ENCODE measurements at places on chromosomes 12 and 14.

GRCh38 chr14:101739446-101740141, 21.9 kb upstream of the PPP2R5C start:
- DNase-seq: no peak

DNA sequence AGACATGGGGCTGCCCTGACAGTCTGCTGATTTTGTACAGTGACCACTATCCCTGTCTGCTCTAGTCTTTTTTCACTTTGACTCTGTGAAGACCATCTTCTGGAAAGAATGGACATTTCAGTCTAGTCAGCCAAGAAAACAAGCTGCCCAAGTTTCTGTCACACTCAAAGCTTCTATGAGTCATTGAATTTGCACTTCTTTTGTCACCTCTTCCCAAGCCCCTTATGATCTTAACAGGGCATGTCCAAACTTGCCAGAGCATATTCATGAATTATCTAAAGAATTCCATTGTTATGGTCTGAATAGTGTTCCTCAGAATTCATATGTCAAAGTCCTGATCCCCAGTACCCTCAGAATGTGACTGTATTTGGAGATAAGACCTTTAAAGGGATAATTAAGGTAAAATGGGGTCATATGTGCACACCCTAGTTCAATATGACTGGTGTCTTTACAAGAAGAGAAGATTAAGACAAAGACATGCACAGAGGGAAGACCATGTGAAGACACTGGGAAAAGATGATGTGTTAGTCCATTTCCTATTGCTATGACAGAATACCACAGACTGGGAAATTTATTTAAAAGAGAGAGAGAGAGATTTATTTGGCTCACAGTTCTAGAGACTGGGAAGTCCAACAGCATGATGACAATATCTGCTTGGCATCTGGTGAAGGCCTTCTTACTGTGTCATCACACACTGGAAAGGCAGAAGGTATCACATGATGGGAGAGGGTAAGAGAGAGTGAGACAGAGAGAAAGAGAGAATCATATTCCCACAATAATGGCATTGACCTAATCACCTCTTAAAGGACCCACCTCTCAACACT, 242.6 kb downstream of the BTG1 start:
- DNase-seq: peak; percentile 31

GRCh38 chr12:81360916-81361315, 283.0 kb downstream of the ACSS3 start:
- DNase-seq: no peak

DNA sequence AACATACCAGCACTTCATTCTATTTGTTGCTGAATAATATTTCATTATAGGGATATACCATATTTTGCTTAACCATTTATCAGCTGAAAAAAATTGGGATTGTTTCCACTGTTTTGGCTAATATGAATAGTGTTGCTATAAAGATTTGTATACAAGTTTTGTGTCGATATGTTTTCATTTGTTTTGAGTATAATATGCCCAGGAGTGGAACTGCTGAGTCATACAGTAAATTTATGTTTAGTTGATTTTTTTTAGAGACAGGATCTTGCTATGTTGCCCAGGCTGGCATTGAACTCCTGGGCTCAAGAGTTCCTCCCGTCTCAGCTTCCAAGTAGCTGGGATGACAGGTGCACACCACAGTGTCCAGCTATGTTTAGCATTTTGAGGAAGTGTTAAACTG, 131.5 kb upstream of the TMCC3 start:
- no peak for DNase-seq

DNA sequence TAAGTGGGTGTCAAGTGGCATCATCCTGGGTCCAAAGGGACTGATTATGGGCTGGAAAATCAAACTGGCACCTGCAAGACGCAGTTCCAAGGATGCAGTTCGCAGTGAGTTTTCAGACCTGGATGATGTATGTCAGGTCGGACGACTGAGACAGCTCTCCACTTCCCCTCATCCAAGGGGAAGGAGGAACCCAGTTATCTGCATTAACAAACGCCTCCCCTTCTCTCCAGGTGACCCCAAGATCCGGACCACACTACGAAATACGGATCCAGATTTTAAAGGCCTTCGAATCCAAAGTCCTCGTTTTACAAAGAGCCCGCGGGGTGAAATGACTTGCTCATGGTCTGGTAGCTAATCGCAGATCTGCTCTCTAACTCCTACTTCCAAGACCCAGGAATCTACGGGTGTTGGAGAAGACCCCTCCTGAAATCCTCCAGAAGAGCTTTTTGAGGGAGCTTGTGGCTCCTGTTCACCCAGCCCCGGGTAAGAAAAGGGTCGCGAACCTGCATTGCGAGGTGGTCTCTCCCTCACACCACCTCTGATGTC, 460 bp upstream of the SYNE2 start:
- peak; percentile 39 for DNase-seq

GRCh38 chr14:71728386-71728785, 203.8 kb upstream of the RGS6 start:
- no peak for DNase-seq

DNA sequence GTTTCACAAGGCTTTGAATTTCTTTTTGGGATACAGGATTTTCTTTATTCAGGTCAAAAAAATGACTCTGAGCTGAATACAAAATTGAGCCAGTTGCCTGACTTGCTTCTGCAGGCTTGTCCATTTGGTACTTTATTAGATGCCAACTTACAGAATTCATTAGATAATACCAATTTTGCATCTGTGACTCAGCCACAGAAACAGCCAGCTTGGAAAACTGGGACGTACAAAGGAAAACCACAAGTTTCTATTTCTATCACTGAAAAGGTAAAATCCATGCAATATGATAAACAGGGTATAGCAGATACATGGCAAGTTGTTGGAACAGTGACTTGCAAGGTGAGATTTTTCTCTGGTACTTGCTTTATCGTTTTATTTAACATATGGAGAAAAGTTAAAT, 5.8 kb downstream of the AP5M1 start:
- no peak for DNase-seq

- peak; percentile 38 for DNase-seq
These were observed 198.4 kb downstream of the PPM1H start for GRCh38 chr12:62736596-62736995.

DNA sequence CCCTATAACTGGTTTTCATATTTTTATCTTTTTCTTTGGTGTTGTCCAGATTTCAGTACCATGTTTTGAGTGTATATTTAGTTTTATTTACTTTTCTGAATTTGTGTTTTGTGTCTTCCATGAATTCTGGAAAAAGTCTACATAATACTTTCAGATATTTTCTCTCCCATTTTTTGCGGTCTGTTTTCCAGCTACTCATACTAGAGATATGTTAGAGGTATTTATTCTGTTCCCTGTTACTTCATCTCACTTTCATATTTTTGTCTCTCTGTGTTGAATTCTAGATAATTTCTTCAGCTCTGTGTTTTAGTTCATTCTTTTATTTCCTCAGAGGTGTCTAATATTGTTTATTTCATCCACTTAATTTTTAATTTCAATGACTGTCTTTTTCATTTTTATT, 74.2 kb downstream of the IFT81 start:
- peak; percentile 83 for DNase-seq

DNA sequence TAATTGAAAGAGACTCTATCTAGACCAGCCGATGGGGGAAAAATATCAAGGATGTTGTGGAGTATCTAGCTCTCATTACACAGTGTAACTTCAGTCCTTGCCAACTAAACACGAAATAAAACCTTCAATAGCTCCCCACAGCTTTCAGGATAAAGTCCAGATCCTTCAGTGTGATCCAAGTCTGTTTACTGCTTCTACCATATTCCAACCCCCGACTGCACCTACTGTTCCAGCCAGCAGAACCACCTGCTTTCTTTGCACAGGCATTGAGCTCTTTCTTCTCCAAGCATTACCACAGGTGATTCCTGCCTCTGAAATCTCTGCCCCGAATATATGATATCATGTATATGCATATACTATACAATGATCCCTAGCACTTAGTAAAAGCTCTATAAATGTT, 2.2 kb upstream of the LRRC23 start:
- no peak for DNase-seq

- DNase-seq: no peak
These were observed 5.3 kb downstream of the STYK1 start for GRCh38 chr12:10668526-10668925.

DNA sequence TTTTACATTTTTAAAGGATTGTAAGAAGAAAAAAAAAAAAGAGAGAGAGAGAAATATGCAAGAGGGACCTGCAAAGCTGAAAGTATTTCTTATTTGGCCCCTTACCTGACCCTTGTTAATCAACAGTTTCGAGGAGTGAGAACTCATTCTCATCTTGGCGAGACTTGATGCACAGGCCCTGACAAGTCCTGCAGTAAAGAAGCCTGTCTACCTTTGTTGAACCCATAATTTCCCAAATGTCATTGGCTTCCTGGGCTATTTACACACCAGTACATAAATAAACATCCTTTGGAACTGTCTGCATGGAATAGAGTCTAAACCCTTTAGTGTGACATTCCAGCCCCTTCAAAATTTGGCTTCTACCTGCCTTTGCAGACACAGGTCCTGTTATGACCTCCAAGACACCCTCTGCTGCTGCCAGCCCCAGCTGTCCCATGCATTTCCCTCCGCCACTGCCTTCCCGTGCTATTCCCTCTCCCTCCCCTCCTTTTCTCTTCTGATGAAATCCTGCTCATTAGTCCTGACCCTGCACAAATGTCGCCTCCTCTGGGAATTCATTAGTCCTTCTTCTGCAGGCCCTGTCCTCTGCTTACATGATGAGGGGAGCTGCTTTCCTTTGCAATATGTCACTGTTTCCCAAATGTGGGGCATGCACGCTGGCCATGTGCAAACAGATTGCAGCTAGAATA, 35.1 kb downstream of the MYL2 start:
- DNase-seq: no peak

DNA sequence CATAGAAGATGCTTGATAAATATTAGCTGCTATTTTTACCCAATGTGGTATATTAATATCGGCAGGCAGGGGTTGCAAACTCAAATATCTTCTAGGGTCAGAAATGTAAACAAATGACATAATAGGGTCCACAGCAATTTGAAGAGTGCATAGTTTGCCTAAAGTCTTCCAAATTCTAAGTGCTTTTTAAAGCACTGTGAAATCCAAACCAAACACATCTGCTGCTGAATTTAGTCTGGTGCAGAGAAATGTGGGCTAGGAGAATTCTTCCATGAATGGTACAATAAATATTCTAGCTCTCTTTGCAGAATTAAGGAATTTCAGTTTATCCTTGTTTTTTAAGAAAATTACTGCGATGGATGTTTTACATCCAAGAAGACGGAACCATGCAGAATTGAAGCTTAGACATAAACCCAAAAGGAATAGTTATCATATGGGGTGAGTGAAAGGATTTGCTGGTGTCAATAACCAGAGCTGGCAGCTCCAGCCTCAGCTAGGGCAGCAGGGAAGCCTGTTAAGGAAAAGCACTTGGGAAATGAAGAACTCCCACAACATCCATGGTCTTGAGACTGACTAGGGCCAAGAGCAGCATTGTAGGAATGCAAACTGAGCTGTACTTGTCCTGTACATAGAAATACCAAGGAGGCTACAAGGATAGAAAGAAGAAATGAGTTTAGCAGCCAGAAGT, 65.5 kb downstream of the PTPRR start:
- DNase-seq: no peak

- DNase-seq: no peak
These were observed 834.9 kb downstream of the SLC6A15 start for GRCh38 chr12:84077679-84078078.

- no peak for DNase-seq
These were observed 1.9 kb upstream of the PITPNM2 start for GRCh38 chr12:123152833-123153232.

- no peak for DNase-seq
These were observed 110.1 kb upstream of the LRIG3 start for GRCh38 chr12:59030415-59030814.

DNA sequence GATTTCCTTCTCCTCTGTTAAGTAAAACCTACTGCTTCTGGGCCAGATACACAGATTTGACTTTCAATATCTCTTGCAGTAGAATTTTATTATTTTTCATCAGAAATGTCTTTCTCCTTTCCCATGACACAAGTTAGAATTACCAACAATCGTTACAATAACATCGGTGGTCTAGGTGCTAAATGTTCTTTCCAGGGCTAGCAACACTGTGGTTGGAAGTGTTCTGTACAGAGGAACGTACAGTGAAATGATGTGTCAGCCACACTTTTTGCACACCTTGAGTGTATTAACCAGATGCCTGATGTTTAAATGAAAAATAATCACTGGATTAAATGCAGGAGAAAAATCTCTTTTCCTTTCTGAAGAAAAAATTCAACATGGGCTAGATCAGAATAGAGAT, 27.7 kb upstream of the KLRD1 start:
- DNase-seq: no peak

GRCh38 chr14:31510222-31510621, 22.4 kb upstream of the GPR33 start:
- DNase-seq: peak; percentile 10

GRCh38 chr12:131000000-131000486, 46.3 kb downstream of the ADGRD1 start:
- no peak for DNase-seq

GRCh38 chr14:66206554-66206953, 279.6 kb upstream of the CCDC196 start:
- peak; percentile 0 for DNase-seq

DNA sequence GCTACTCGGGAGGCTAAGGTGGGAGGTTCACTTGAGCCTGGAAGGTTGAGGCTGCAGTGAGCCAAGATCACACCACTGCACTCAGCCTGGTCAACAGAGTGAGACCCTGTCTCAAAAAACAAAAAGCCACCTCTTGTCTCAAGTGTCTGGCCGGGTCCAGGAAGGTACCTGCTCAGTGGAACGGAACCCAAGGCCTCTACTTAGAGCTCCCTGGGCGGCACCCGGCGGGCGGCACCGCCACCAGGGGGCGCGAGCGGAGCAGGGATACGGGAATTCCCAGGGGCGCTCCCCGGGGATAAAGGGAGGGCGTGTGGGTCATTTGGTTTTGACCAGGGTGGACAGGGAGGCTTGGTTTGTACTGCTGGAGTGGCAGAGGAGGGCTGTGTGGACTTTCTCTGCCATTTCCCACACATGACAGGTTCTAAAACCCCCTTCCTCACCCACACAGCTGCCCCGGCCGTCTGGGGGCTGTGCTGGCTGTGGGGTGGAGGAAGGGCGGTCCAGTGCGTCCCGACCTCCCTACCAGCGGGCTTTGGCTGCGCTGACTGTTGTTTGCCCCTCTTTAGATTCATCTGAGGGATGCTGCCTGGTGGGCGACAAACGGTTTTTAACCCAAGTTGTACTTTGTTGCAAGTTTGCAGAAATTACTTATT, 91.4 kb downstream of the SETD3 start:
- DNase-seq: peak; percentile 13

GRCh38 chr14:73463411-73463810, 5.1 kb upstream of the NUMB start:
- DNase-seq: peak; percentile 96

GRCh38 chr12:47214771-47215170, 135.0 kb upstream of the AMIGO2 start:
- DNase-seq: no peak

DNA sequence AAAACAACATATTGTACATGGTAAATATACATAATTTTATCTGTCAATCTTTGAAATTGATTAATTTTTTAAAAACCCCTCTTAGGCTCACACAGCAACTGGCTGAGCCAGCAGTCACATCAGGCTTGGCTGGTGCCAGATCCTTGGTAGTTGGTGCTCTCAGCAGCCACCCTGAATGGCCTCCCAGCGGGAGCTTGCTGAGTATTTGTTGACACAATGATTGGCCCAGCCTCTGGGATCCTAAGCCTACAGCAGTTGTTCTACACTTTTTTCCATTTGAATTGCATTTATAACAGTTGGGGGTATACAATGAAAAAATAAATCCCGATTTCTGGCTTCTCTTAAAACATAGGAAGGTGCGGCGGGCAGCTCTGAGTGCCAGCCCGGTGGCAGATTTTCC, 11.1 kb downstream of the PRKAB1 start:
- DNase-seq: no peak
